ENCODE measurements at places on chromosomes 16 and 17.

- DNase-seq, result no peak
These were observed 75.7 kb downstream of the SEC14L1 start for GRCh38 chr17:77216486-77216885.

GRCh38 chr17:39231091-39231561 lies 5.4 kb upstream of the STAC2 start:
- no peak for DNase-seq

DNA sequence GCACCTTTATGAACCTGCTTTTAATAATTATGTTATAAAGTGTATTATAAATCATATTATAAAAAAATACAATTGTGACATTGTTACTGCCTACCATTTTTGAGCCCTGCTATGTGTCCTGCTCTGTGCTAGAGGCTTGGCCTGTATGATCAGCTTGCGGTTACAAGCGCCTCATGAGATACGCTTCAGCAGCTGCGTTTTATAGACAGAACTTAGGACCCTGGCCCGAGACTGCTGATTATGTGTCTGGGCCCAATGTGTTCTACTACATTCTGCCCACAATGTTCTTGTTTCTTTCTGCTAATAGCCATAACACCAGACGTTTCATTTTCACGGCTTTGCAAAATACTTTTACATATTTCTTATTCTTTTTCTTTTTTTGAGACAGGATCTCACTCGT lies 395.8 kb downstream of the SLC39A11 start:
- DNase-seq, result no peak

GRCh38 chr17:48570325-48571023 lies 7.7 kb downstream of the HOXB4 start:
- DNase-seq, result no peak

DNA sequence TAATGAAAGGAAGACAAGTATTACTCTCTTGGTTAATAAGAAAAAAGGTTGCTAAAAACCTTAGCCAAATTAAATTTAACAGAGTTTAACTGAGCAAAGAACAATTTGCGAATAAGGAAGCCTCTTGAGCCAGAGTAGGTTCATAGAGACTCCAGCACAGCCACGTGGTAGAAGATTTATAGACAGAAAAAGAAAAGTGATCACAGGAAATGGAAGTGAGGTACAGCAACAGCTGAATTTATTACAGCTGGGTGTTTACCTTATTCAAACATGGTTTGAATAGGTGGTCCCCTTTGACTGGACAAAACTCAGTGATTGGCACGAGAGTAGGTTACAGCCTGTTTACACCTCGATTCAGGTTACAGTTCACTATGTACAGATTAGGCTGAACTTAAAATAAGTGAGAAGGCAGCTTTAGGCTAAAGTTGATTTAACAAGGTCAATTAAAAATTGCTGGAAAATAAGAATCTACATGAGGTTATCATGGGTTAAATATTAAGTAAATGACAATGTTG lies 3.3 kb upstream of the CCL15 start:
- DNase-seq, result no peak

- DNase-seq, result no peak
These were observed 691 bp upstream of the FAM83G start for GRCh38 chr17:19005137-19005773.

Data from GM19239 (cell line).